ENCODE measurements at places on chromosomes 1 and 21.

- no peak for DNase-seq
Measured at GRCh38 chr21:32256251-32256650, 22.6 kb downstream of the MIS18A start.

DNA sequence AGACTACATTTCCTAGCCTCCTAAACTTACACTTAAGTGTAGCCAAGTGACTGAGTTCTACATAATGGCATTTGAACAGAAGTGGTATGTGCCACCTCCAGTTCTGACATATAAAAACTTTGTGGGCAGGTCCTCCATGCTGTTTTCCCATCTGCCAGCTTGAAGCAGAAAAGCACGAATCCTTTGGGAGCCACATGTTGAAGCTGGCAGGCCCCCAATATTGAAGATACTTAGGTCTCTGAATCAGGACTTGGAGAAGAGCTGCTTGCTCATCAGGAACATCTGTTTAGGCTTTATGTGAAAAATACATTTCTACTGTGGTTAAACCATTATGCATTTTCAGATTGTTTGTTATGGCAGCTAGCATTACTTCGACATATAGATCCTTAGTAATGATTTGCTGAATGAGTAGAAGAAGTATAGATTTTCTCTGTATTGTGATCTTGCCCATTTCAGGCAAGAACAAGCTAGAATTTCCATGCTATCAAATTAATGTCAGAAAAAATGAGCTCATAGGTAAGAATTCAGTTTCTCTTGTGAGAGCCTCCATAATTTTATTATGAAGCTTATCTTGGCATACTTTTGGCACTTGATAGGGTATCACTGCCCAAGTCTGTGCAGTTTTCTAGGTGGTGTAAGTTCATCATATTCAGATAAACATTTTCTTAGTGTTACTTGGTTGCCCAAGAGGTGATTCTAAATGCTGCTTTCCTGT is 68.4 kb downstream of the GDAP2 start:
- no peak for DNase-seq

DNA sequence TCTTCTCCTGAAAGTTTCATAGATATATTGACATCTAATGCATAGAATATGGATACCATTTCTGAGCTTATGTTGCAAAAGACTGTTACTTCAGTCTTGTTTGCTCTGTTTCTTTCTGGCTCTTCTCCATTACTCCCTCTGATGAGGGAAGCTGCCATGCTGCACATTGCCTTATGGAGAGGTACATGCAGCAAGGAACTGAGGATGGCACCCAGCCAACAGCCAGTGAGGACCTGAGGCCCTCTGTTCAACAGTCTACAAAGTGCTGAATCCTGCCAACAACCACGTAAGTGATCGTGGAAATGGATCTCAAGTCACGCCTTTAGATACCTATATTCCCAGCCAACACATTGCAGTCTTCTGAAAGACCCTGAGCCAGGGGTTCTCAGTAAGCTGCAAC is 66.6 kb upstream of the ADAMTS5 start:
- DNase-seq: no peak

GRCh38 chr1:109307274-109308021 is 637 bp upstream of the MYBPHL start:
- DNase-seq: no peak

DNA sequence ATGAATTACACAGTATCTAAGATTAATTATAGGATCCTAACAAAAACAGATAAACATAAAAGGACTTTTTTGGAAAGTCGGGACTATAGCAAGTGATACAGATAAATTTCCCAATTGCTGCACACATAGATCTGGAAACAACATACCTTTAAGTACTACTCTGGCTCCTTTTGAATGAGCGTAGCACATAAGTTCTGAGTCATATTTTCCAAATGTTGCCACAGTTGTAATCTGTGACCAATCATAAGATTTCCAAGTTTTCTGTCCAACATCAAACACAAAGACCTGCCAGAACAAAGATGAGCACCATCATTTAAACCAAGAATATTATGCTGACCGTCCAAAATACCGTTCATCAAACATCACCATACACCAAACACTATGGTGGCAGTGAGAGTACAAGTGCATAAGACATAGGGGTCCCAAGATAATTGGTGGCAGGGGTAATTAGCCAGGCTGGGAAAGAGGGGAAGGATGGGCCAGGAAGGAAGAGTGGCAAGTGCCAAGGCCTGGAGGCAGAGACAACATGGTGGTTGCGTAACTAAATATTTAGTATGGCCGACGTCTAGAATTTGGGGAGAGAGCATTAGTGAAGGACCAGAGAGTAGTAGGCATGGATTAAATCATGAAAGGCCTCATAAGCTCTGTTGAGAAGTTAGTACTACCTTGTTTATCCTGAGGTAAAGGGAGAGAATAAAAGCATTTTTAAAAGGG is 3.6 kb downstream of the CTBS start:
- DNase-seq: no peak

DNA sequence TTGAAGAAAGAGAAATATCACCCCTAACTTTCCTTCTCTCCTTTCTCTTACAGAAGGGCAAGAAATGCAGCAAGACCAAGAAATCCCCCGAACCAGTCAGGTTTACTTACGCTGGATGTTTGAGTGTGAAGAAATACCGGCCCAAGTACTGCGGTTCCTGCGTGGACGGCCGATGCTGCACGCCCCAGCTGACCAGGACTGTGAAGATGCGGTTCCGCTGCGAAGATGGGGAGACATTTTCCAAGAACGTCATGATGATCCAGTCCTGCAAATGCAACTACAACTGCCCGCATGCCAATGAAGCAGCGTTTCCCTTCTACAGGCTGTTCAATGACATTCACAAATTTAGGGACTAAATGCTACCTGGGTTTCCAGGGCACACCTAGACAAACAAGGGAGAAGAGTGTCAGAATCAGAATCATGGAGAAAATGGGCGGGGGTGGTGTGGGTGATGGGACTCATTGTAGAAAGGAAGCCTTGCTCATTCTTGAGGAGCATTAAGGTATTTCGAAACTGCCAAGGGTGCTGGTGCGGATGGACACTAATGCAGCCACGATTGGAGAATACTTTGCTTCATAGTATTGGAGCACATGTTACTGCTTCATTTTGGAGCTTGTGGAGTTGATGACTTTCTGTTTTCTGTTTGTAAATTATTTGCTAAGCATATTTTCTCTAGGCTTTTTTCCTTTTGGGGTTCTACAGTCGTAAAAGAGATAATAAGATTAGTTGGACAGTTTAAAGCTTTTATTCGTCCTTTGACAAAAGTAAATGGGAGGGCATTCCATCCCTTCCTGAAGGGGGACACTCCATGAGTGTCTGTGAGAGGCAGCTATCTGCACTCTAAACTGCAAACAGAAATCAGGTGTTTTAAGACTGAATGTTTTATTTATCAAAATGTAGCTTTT is 2.4 kb downstream of the CCN1 start:
- no peak for DNase-seq

DNA sequence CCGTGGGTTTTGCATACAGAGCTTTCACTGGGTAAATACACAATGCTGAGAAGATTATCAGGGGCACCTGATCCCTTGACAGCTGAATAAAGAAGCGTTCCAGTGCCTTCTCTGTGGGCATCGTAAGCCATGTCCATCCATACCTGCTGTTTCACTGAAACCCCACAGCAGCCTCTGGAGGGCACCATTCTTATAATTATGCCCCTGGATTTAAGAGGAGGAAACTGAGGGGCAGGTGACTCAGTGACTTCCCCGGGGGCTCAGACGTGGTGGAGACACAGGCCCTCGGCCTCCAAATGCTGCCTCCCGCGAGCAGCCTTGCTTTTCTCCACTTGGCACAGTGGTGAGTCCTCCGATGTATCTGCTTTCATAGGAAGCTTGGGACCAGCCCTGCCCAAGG is 56.7 kb downstream of the B3GALT5 start:
- DNase-seq: no peak

GRCh38 chr1:22709227-22709626 is 1.4 kb upstream of the EPHB2 start:
- no peak for DNase-seq

DNA sequence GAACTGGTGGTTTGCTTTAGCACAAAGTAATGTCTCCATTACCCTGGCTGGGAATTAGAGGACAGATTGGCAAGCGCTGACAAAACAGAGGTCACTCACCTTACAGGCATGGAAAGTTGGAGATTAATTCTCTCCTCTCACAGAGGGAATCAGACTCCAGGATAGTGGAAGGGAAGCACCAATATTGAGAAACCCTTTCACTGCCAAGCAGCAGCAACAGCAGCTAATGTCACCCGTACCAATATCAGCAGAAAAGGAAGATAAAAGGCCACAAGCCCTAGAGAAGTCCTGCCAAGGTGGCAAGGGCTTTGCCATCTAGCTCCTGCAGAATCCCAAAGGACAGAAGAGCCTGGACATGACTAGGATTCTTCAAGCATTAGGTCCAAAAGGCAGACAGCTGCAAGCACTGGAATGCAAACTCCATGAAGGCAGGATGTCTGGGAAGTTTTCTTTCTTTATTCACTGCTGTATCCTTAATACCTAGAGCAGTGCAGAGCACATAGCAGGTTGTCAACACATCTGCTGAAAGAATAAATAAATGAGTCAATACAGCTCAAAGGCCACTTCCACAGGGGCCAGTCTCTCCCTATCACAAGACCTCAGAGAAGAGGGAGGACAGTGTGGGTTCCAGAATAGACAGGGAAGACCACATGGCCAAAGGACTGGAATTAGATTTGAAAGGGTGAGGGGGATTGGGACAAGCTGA is 57.2 kb downstream of the ERI3 start:
- DNase-seq: no peak

- no peak for DNase-seq
Measured at GRCh38 chr1:187481581-187482148, 652.9 kb downstream of the PLA2G4A start.

GRCh38 chr1:2378956-2379732 is 12.2 kb downstream of the MORN1 start:
- no peak for DNase-seq

DNA sequence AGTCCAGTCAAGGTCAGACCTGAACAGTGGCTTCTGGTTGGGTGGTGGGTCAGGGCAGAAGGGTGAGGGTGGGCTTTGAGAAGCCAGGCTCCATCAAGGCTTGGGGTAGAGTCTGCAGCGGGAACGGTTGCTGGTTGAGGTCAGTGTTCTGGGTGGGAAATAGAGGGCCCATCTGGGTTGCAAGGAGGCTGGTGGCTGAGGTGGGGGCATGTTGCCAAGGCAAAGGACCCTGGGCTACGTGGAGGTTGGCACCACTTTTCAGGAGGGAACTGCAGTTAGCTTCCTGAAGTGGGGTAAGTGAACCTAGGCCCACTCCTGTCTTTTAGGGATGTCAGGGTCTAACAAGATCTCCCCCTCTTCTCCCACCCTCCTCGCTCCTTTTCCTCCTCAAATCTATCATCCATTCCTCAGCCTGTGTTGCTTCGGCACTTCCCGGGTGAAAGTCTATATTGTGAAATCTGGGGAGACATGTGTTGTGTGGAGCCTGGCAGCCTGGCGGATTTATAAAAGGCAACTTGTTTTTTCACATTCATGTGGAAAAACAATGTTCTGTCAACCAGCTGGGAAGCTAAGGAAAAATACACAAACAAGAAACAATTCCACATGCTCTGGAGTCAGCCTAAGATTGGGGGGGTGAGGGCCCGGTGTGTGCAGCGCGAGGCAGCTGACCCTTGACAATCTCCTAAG is 1.5 kb downstream of the IL22RA1 start:
- DNase-seq: no peak

DNA sequence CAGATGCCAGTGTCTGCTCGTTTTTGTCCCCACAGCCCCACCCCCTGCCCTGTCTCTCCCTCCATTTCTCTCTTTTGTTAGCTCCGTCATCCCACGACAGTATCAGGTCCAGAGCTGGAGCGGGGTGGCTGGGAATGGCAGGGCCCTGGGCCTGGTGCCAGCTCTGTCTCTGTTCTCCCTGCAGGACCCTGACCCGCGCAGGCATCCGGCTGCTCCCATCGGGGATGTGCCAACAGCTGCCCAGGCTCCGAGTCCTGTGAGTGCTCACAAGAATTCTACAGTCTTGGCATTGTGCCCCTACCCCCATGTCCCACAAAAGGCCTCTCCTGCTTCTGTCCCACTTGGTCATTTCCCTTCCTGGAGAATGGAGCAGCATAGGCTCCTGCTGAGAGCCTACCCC is 37.4 kb downstream of the UBE2T start:
- DNase-seq: no peak

GRCh38 chr1:107776900-107777663 is 187.9 kb downstream of the VAV3 start:
- DNase-seq: no peak

DNA sequence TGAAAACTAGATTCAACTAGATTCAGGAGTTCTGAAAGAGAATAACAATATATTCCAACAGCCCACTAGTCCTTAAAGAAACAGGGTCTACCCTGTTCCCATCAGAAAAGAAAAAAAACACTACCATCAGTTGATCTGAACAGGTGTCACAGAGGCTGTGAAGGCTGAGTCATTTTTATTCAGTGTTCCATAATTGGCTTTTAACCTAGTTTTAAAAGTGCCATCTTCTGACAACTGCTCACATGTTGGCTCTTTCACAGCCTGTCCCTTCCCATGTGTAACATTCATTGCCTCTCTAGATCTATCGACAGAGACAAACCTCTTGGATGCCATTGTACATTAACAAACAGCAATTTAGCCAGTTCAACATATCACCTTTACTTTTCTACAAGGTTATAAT is 243.7 kb downstream of the TBX15 start:
- DNase-seq: no peak

GRCh38 chr1:226711976-226712741 is 26.9 kb downstream of the ITPKB start:
- DNase-seq: no peak

GRCh38 chr1:172930142-172930541 is 120.6 kb downstream of the TNFSF18 start:
- DNase-seq: no peak

- no peak for DNase-seq
Measured at GRCh38 chr1:174262349-174263241, 103.3 kb downstream of the RABGAP1L start.
